ENCODE measurements at places on chromosomes 1 and 21.

- no peak for DNase-seq
These were observed 38.4 kb downstream of the CDC42 start for GRCh38 chr1:22090867-22091266.

- DNase-seq = no peak
These were observed 18.8 kb upstream of the PHLDA3 start for GRCh38 chr1:201487742-201488141.

DNA sequence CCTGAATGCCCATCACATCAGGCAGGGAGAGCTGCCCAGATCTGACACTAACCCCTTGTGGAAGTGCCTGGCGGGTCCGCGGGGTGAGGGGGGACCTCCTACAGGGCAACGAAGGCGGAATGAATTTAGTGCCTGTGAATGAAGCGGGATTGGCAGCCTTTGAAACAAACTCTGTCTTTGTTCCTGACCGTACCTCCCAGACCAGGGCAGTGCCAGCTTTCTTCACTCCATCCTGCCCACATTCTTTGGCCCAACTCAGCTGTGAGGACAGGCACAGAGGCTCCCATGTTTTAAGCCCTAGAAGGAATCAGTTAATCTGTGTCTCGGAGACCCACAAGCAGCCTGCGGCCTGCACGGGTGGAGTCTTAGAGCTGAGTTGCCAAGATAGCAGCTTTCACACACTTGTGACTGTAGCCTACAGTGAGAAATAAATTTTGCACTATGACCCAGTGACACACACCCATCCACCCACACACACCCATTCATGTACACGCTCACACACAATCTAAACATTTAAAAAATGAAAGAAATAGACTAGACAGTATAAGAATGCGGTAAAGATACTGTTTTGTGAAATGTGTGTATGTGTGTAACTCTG is 60.1 kb upstream of the USP24 start:
- no peak for DNase-seq

GRCh38 chr1:6052543-6053205 is 7.0 kb downstream of the KCNAB2 start:
- peak; percentile 86 for DNase-seq

GRCh38 chr1:30516485-30516858 is 206.9 kb downstream of the MATN1 start:
- no peak for DNase-seq
